ENCODE measurements at places on chromosomes 4 and X. TPM values are rescaled to one million over a fixed set of nuclear protein-coding genes. Genes with fewer than 3 reads are reported as not detected.

GRCh38 chrX:154097003-154097588 lies 421 bp downstream of the MECP2 start:
- DNase-seq, result peak; percentile 57

CRMP1 gene
- 0.33 TPM for total RNA-seq

HSFX4 gene
- total RNA-seq, result not detected

DNA sequence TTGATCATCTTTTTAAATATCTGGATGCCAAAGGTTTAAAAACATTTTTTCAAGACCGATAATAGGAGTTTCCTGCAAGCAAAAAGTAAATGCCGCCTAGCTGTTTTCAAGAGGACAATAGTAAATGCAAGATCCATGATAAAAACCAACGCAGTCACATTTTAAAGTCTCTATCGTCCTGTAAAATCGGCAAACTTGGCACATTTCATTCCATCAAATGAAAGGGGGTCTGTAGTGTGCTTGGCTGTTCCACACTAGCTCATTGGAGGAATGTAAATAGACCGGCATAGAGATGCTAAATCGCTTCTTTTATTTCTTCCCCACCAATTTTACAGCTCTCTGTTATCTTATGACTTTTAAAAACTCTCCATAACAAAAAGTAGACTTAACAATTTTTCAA lies 202.2 kb downstream of the NLGN4X start:
- DNase-seq, result no peak

DRP2 gene
- total RNA-seq, result 0.50 TPM

DNA sequence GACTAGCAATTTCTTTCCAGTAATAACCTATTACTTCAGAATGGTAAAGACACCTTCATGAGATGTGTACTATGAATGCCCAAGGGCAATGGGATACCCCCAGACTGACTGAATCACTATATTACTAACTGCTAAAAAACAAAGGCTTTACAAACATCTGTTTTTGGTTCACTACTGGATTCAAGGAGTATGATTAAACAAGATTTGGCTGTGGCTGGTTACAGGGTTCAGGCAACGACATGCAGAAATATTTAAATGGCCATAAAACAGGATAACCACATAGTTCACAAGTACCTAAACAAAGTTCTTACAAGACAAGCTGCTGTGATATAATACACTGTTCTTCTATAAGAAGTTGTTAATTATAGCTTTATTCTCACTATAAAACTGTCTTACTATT lies 128.2 kb downstream of the FRYL start:
- no peak for DNase-seq

Data from fibroblast of lung (primary cell).